ENCODE measurements at places on chromosomes 6 and 20. TPM values are rescaled to one million over a fixed set of nuclear protein-coding genes. Genes with fewer than 3 reads are reported as not detected.

- H3K36me3 ChIP-seq = no peaks in the 10 kb centered on the region
- peaks cover 49% of the 10 kb centered on the region for H3K4me1 ChIP-seq
- no peaks in the 10 kb centered on the region for H3K27me3 ChIP-seq
- H3K4me3 ChIP-seq = peak overlapping the region; percentile 71
Measured at GRCh38 chr6:25050356-25050755, 114.6 kb upstream of the RIPOR2 start.

DNA sequence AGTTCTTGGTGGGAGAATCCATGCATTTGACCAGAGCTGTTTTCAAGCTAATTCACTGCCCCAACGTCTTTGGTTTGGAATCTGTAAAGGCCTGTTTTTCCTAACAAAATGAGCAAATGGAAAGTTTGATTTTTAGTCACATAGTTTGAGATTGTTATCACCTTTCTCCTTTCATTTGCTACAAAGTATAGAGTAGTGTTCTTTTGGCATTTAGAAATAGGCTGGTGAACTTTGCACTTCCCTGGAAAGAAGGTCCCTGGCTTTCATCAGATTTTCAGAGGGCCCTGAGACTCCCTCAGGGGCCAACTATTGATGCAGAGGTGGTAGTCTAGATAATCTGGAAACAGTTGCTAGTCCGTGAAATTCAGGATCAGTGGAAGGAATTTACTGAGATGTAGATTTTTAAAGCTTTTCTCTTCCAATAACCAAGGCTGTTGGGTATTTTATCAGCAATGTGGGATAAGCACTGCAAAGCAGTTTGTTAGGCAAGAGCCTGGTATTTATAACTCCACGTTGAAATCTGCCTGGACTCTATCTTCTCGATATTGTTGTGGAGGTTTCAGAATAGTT lies 1.7 kb downstream of the ARFGEF2 start:
- H3K27me3 ChIP-seq = no peaks in the 10 kb centered on the region
- peak overlapping the region; percentile 42 for H3K4me3 ChIP-seq
- peak overlapping the region; percentile 35 for H3K27ac ChIP-seq
- no peak for DNase-seq

DNA sequence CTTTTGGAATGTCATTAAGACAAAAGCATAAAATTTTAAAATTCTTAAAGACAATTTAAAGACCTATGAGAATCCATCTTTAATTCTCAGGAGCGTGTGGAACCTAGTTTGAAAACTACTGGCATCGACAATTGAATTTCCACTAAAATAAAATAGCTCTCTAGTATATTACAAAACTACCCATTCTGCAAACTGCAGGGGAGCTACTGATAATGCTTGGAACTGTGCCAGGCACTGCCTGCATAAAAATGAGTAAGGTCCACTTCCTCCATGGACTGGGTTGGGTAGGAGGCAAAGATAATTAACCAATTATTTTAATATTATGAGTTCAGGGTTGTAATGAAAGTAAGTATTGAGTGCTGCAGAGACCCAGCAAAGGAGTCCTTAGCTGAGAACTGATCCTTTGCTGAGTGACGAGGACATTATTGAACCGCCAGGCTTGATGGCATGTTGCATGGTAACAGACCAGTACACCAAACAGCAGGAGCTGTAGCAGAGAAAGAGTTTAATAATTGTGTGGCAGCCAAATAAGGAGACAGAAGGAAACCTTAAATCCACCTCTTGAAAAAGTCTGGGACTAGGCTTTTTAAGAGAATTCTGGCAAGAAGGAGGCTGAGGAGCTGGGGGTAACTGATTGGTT lies 261.3 kb downstream of the ESR1 start:
- H3K36me3 ChIP-seq = no peaks in the 10 kb centered on the region
- H3K4me3 ChIP-seq = no peak overlapping the region
- H3K27ac ChIP-seq = no peak overlapping the region

DNA sequence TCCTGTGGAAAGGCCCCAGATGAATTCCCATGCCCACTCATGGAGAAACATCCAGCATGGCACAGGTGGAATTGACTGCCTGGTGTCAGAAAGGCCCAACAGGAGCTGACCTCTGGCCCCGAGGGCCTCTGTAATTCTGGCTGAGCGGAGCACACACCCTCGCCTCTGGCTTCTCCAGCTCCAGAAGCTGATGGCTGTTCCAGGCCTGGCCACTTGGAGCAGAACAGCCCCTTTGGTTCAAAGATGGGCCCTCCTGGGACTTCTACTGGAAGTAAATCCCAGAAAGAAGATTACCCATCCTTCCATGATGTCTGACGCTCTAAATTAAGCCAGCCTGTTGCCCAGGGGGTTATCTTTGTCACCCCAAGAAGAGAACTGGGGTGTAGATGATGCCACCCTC lies 275.1 kb upstream of the CDH4 start:
- no peak overlapping the region for H3K27ac ChIP-seq
- H3K4me3 ChIP-seq = no peak overlapping the region
- no peaks in the 10 kb centered on the region for H3K4me1 ChIP-seq
- DNase-seq = no peak
- H3K36me3 ChIP-seq = no peaks in the 10 kb centered on the region

The EYA2 gene
- not detected for total RNA-seq

The COL12A1 gene
- 0.05 TPM for total RNA-seq

The PTCRA gene
- total RNA-seq = not detected

DNA sequence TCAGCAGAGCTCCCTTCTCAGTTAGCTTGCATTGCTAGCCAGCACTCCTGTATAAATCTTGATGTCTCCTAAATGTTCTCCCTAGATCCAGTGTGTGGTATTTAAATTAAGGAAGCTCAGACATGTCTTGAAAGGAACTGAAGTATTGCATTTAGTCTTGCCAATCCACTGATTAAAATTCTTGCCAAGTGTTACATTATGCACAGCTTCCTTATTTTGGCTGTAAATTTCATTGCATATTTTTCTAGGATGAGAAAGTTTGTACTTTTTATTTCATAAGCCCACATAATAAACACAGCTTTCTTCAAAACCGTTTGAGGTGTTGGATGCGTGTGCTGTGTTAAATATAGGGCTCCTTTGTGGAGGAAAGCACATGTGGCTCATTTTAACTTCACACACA lies 329.8 kb upstream of the FLRT3 start:
- no peaks in the 10 kb centered on the region for H3K4me1 ChIP-seq
- H3K4me3 ChIP-seq = no peak overlapping the region
- H3K36me3 ChIP-seq = no peaks in the 10 kb centered on the region
- no peaks in the 10 kb centered on the region for H3K27me3 ChIP-seq
- DNase-seq = no peak

The SGK2 gene
- 0.23 TPM for total RNA-seq

GRCh38 chr20:11249683-11250082 lies 575.9 kb upstream of the JAG1 start:
- no peak for DNase-seq
- no peaks in the 10 kb centered on the region for H3K36me3 ChIP-seq
- no peak overlapping the region for H3K4me3 ChIP-seq
- no peaks in the 10 kb centered on the region for H3K4me1 ChIP-seq
- no peaks in the 10 kb centered on the region for H3K27me3 ChIP-seq
- no peak overlapping the region for H3K27ac ChIP-seq

The SAMD10 gene
- 37.5 TPM for total RNA-seq

DNA sequence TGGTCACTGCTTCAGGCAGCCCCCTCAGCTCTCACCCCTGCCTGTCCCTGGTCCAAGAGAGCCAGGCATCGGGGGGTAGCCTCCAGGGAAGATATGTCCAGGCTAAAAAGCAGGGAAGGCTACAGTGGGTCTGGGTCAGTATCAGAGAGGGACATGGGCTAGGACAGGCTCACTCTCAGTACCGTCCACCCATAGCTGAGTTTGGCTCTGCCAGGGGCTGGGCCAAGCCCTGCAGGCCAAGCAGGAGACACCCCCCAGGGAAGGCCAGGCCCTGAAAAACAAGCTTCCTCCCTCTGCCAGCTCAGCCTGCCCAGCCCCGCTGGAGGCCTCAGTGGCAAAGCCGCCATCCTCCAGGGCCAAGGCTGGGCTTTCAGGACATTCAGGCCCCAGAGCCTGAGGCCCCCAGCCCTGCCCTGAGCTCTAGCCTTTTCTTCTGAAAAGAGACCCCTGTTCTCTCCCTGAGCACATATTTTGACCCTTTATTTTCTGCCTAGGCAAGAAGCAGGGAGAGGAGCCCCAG lies 28.6 kb upstream of the TGM2 start:
- no peak for DNase-seq
- H3K4me3 ChIP-seq = no peak overlapping the region
- H3K4me1 ChIP-seq = no peaks in the 10 kb centered on the region

DNA sequence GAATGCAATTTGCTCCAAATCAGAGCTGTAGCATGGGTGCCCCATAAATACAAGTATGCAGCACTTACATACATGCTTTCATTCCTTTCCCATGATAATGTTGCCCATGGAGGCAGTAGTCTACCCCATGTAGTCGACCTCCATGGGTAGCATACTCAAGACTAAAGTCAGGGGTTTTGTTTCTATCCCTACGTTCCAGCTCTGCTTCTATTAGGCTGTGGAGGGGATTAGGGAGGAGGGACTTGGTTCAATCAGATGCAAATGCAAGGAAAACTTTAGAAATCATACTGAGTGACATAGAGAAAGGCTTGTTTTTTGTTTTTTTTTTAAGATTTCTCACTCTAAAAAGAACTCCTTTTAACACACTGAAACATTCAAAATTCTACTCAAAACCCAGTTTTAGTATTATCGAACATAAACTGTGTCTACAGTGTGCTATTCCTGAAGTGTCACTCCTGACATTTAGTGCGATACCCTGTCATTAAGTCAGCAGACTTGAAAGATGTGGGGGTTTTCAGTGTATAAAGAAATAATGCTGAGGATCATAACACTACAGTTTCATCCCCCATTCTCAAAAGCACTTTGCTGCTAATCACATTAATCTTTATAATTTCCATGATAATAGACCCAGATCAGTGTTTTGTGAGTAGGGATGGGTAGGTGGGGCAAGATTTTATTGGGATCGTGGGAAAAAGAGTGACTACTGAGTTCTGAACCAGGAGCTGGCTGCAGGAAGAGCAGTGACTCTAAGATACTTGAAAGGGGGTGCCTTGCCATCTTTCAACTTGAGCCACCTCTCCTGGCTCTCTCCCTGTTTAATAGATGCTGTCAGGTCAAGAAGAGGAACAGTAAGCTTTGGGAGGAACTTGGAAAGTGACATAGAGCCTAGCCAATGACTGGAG lies 40.4 kb upstream of the SCML4 start:
- no peak overlapping the region for H3K4me3 ChIP-seq
- H3K36me3 ChIP-seq = peaks cover 6% of the 10 kb centered on the region
- peaks cover 6% of the 10 kb centered on the region for H3K27me3 ChIP-seq

DNA sequence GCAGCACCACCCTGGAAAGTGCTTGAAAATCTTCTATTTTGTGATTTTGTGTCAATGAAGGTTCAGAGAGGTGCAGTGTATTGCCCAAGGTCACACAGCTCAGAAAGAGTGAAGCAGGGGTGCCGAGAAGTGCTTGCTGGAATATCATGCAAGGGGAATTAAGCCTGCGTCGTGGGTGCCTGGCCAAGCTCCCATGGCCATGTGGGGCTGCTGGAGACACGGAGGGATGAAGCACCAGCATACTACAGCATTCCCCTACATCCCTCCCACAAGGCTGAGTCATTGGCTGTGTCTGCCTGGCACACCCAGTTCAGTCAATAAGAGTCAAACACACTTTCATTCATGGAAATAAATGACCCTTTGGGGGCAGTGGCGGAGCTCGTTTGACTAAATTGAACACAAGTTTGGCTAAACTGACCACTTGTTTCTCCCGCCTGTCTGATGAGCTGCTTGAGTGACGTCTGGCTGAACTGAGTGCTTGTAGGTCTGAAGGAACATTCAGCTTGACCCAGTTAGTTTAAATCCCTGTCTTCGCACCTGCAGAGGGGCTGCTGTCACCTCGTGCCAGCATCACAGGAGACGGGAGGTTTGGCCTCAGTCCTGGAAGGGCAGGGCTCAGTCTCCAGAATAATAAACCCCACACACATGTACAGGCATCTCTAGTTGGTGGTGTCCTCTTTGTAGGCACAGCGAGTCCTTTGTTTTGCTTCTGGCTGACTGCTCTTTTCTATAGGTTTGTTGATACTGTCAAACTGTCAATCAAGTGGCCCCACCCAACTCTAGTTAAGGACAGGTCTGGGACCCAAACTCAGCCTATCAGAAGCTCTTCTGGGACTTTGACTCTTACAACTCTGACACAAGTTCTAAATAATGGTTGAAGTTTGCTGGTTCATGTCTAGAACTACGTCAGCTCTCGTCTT lies 8.4 kb upstream of the TGM2 start:
- H3K27ac ChIP-seq = no peak overlapping the region
- no peaks in the 10 kb centered on the region for H3K36me3 ChIP-seq
- no peak overlapping the region for H3K4me3 ChIP-seq
- DNase-seq = no peak
- H3K27me3 ChIP-seq = peaks cover 10% of the 10 kb centered on the region
- peaks cover 13% of the 10 kb centered on the region for H3K4me1 ChIP-seq

DNA sequence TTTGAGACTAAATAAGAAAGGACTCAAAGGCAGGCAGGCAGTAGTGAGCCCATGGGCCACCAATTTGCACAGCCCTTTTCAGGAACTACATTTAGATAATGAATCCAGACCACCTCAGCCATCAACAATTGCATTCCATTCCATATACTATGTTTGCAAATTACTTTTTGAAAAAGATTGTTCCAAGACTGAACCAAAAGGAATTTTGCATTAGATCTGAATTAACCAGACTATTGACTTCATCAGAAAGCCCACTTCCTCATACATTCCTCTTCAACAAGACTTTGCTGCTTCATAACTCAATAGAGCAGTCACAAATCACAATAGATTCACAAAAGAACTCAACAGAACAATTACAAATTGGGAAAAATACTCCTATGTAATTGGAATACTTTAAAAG lies 229.1 kb downstream of the SIM1 start:
- no peak for DNase-seq
- H3K36me3 ChIP-seq = no peaks in the 10 kb centered on the region
- no peaks in the 10 kb centered on the region for H3K4me1 ChIP-seq
- H3K27ac ChIP-seq = no peak overlapping the region
- no peak overlapping the region for H3K4me3 ChIP-seq
- peaks cover 9% of the 10 kb centered on the region for H3K27me3 ChIP-seq

- H3K4me3 ChIP-seq = peak overlapping the region; percentile 97
- H3K27me3 ChIP-seq = no peaks in the 10 kb centered on the region
- DNase-seq = no peak
- peaks cover 63% of the 10 kb centered on the region for H3K4me1 ChIP-seq
Measured at GRCh38 chr6:31661262-31662123, 915 bp upstream of the C6orf47 start.

- no peaks in the 10 kb centered on the region for H3K27me3 ChIP-seq
- H3K4me3 ChIP-seq = no peak overlapping the region
- DNase-seq = no peak
- H3K4me1 ChIP-seq = no peaks in the 10 kb centered on the region
- peaks cover 2% of the 10 kb centered on the region for H3K36me3 ChIP-seq
Measured at GRCh38 chr20:58536289-58536688, 21.1 kb upstream of the APCDD1L start.

The ZNF831 gene
- total RNA-seq = 3.4 TPM

The HS3ST5 gene
- total RNA-seq = not detected
